Stimulated activated CD8-positive, alpha-beta memory T cell treated with anti-CD3 and anti-CD28 coated beads, Interleukin-15, amount 100 ng/mL, for 4 hours (primary cell): ENCODE measurements at places on chromosomes 2 and 18.

DNA sequence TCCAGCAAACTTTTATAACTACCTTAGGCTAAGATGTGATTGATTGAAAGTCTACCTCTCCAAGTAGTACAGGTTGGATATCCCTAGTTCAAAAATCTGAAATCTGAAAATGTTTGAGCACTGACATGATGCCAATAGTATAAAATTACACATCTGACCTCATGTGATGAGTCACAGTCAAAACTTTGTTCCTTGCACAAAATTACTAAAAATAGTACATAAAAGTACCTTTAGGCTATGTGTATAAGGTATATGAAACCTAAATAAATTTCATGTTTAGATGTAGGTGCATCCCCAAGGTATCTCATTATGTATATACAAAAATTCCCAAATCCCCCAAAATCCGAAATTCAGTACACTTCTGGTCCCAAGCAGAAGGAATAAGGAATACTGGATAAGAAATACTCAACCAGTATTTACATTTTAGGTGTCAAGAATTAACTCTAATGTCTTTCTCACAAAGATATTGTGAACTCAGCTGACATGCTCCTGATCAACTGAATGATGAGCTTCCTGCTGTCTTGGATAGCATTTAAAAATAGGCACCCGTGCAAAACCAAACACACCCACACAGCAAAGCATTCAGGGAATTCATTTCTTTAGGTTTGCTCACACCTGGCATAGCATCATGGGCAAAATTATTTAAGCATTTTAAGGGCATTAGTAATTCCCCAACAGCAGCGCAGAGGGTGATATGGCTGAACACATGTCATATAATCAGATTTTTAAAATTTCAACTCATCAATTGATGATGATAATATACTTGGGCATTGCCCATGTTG, 497.4 kb upstream of the MEIS1 start:
- no peak for DNase-seq

DNA sequence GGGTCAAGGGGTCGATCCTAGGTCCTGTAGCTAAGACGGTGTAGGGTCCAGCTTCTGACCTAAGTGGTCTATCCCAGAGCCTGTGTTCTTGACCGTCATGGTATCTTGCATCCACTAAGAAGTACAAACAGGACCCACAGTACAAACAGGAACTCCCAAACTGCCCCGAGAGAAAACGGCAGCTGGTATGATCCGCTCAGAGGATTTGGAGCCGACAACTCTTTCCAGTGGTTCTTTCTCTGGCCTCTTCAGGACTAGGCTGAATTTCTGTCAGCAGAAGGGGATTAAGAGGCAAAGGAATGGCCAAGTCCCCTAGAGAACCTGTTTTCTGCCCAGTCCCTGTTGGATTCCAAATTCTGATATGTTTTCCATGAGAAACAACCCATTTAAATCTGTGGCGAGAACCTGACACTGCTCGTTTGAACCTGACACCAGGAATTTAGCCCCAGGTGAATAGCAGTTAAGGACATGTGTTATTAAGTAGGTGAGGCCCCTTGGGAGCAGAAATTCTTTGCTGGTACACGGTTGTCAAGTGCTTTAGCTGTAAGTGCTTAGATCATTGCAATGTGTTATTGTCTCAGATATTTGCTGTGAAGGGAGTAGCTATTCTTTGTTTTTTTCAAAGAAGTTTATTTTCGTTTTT, 50.5 kb upstream of the TXNDC2 start:
- DNase-seq, result no peak

DNA sequence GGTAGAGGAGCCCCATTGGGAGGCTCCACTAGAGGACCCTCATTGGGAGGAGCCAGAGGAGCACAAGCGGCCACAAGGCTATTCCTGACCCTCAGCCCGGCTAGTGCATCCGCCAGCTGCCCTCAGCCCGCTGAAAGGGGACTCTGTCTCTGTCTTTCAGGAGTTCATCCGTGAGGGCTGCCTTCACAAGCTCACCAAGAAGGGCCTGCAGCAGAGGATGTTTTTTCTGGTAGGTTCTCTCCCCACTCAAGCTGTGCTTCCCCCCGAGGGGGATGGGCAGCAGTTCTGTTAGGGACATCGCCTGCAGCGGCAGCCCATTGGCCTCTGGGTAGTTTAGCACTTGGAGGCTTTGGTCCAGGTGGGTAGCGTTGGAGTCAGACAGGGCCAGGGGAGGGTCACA, 25.1 kb downstream of the STK25 start:
- DNase-seq, result no peak

GRCh38 chr2:95343429-95344214, 46.5 kb downstream of the KCNIP3 start:
- DNase-seq, result no peak

GRCh38 chr2:144377914-144378313, 142.0 kb downstream of the ZEB2 start:
- no peak for DNase-seq

GRCh38 chr2:180219491-180219890, 212.4 kb upstream of the CWC22 start:
- no peak for DNase-seq
